Activated T-helper 1 cell treated with Interleukin-2 at 50 U/mL for 16 hours (primary cell): ENCODE measurements at places on chromosomes 2 and 18.

DNA sequence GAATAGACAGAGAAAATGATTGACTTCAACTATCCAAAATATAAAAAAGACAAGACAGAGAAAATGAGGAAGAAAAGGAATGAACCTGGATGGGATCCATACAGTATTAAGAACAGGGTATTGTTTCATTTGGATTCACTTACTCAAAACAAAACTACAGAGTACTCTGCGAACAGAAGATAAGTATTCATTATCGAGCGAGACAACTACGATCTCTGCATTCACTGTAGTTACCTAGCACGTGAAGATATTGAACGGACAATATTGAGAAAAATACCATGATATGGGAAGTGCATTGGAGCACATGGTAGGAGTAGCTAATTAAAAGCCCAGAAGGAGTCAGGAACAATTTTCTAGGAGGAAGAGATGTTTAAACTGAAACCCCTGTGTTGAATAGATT, 1.0 kb upstream of the ORC2 start:
- no peak for DNase-seq

- no peak for DNase-seq
Measured at GRCh38 chr2:1652034-1652790, 92.1 kb downstream of the PXDN start.

- no peak for DNase-seq
Measured at GRCh38 chr2:72109904-72110303, 37.8 kb downstream of the CYP26B1 start.

DNA sequence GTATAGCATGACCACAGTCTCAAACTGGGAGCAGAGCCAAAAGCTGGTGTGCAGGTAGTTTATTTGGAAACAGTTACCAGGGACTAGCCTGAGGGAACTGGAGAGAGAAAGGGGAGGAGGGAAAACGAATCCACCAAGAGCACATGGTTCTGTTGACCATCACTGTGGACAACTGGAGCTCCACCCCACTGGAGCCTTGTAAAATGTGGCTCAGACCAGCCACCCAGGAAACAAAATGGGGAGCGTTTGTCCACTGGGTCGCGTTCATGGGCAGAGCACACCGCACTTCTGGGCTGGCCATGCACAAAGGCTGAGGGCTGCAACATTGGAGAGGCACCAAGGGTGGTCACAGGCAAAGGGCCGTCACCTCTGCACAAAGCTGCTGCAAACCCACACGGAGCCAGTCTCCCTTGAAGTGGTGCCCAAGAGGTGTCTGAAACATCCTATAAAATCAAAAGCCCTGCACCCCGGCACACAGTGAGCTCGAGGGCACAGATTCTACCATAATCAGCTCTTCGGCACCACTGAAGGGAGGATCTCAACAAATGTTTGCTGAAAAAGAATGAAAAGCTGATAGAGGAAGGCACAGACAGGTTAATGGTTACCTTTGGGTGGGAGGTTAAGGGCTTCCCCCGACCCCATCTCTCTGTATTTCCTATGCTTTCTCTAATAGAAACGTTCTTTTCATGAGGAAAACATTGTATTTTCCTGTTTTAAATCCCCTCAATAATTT, 192.9 kb downstream of the INHBB start:
- DNase-seq, result no peak

- no peak for DNase-seq
Measured at GRCh38 chr2:226711606-226712296, 87.9 kb downstream of the IRS1 start.
